ENCODE measurements at places on chromosomes 2 and 18. TPM values are rescaled to one million over a fixed set of nuclear protein-coding genes. Genes with fewer than 3 reads are reported as not detected.

- DNase-seq: no peak
These were observed 638.1 kb downstream of the DSC3 start for GRCh38 chr18:30404422-30404821.

DNA sequence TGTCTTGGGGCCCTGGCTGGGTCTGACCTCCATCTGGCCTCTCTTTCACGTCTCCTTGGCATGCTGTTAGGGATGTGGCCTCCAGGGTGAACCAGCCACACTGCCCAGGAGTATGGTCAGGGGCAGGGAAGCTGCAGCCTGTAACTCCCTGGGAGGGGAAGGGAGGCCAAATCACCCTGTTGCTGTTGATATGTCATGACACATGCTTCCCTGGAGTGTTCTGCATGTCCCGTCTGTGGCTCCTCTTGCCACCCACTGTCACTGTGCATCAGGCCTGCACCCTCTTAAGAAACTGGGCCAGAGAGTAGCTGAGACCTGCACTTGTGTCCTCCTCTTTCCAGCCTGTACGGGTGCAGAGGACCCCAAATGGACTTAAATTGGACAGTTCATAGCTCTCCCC is 221.3 kb downstream of the FHOD3 start:
- DNase-seq: no peak

- DNase-seq: no peak
These were observed 92.6 kb downstream of the LYPD6 start for GRCh38 chr2:149422991-149423338.

Gene DUSP2
- total RNA-seq: 9.1 TPM

Gene FARSB
- 7.2 TPM for total RNA-seq

Gene PID1
- 54.6 TPM for total RNA-seq

Gene AQP12A
- not detected for total RNA-seq

Gene SLC4A1AP
- 9.0 TPM for total RNA-seq

Gene SIX2
- total RNA-seq: 0.14 TPM

Gene RFTN2
- total RNA-seq: 1.7 TPM
